Stimulated activated naive CD8-positive, alpha-beta T cell treated with anti-CD3 and anti-CD28 coated beads, Interleukin-15, Interleukin-2, amounts not matched to agents 100 U/mL and 50 U/mL, for 24 hours (primary cell): ENCODE measurements at places on chromosomes 5 and 9.

DNA sequence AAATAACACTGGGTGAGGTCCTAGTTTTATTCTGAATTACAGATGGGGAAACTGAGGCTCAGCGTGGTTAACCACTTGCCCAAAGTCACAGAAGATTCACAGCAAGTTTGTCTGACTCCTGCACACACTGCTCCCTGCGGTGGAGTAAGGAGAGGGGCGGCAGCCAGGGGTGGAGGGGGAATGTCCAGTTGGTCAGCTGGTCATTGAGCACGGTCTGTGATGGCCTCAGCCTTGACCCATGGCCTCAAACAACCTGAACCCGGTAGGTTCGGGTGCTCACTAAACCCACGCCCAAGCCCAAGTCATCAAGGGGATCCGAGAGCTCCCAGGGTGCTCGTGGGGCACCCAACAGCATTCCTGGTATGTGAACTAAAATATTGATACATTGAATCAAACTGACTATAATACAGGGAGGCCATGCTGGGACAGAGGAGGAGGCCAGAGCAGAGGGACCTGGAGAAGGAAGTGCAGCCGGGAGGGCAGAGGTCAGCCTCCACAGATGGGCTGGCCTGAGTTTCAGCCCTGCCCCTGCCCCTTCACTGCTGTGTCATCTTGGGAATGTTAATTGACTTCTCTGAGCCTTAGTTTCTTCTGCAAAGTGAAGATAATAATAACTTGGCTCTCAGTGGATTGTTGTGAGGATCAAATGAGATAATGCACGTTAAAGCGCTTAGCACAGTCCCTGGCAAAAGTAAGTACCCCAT lies 3.6 kb upstream of the IL17B start:
- DNase-seq: no peak

DNA sequence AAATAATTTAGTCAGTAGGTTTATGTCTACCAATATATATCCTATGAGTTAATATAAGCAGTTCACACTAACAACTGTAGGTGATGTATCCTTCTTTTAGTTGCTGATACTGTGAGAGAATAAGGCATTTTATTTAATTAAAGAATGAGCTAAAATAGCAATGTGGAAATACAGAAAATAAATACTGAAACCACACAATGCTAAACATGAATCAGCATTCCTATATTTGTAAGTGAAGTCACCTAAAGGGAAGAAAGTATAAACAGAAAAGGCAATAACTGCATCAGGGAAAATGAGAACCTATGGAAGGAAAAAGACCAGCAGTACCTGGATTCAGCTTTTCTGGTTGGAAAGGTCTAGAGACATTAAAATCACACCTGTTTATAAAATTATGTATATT lies 336.0 kb downstream of the PDE4D start:
- DNase-seq: no peak

DNA sequence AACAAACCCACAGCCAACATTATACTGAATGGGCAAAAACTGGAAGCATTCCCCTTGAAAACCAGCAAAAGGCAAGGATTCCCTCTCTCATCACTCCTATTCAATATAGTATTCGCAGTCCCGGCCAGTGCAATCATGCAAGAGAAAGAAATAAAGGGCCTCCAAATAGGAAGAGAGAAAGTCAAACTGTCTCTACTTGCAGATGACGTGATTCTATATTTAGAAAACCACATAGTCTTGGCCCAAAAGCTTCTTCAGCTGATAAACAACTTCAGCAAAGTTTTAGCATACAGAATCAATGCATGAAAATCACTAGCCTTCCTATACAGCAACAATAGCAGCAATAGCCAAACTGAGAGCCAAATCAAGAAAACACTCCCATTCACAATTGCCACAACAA lies 333.7 kb upstream of the EDIL3 start:
- no peak for DNase-seq

- no peak for DNase-seq
Observed at GRCh38 chr5:82330530-82331270, 52.5 kb upstream of the RPS23 start.

- no peak for DNase-seq
Observed at GRCh38 chr5:88808153-88808552, 74.8 kb downstream of the MEF2C start.

GRCh38 chr5:98638111-98638510 lies 135.4 kb upstream of the RGMB start:
- DNase-seq: no peak

DNA sequence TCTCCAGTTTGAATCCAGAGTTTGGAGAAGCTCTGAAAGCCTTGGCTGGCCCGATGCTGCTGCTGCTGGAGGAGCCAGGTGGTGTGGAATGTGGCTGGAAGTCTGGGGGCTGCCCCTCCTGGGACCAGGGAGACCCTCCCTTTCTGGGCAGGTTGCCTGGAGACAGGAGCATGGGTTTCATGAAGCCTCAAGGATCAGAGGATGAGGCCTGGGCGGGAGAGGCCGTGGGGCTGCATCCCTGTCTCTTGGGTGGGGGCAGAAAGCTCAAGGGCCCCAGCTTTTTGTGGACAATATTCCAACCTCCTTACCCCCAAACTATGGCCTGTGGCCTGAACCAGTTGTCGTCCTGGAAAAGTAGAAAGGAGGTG lies 10.1 kb downstream of the FGF18 start:
- no peak for DNase-seq

DNA sequence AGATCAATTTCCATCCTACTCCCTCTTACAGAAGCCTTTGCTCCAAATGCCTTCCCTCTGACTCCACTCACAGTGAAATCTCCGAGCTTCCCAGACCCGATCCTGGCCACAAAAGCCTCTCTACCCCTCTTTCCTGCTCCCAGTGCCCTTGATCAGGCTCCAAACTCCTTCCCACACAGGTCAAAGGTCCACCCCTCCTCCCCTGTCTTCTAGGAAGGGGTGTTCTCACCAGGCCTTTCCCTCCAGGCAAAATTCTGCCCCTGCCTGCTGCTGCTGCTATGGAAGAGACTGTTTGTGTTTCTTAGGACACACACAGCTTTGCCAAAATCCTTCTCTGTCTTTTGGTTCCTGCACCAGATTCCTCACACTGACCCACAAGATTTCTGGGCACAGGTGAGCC lies 85.8 kb upstream of the ALDH1A1 start:
- DNase-seq: no peak

- DNase-seq: no peak
Observed at GRCh38 chr5:164361986-164362385, 856.6 kb downstream of the MAT2B start.

DNA sequence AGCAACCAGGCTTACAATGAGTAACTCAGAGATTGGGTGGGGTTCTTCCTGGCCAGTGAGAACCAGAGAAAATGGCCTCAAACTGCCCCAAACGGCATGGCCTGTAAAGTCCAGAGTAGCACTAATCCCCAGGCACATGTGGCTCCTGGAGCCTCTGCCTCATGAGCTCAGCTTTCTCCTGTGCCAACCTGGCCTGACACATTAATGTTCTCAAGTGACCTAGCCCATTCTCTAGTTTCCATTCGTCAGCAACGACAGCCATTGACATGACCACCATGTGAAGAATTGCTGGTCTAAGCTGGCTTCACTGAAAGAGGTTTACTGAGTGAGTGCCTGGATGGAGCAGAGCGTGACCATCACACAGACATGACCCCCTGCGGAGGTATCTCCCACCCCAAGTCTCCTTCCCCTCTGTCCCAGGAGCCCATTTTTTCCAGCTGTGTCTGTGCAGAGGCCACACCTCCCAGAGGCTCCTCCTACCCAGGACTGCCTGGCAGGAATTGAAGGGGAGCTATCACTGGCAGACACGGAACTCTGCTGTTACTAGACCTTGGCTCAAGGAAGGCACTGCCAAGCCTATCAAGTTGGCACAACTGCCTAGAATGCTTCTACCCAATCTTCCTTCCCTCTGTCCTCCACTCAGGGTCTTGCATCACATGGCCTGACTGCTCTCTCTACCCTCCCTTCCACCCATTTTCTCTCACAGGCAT lies 59.0 kb upstream of the BOD1 start:
- DNase-seq: no peak

GRCh38 chr5:11027660-11028059 lies 266.6 kb upstream of the DAP start:
- DNase-seq: no peak

DNA sequence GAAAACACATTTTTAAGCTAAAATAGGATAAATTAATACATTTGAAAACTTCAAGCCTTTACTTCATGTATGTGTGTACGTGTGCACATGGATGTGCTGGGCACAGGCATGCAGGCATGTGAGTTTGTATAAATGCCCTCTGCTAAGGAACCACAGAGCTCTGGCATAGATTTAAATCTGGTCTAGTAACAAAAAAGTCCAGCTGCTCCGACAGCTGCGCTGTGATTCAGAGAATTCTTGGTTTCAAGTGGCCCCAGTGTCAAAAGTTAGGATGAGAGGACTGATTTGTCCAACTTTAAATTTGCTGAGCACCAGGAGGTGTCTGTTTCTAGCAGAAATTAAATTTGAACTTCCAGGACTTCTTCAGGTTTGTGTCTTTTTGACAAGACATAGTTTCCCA lies 203.7 kb upstream of the TUT7 start:
- no peak for DNase-seq

- DNase-seq: no peak
Observed at GRCh38 chr5:35120715-35121114, 73.0 kb upstream of the AGXT2 start.

- no peak for DNase-seq
Observed at GRCh38 chr5:122073018-122073417, 5.0 kb downstream of the LOX start.

DNA sequence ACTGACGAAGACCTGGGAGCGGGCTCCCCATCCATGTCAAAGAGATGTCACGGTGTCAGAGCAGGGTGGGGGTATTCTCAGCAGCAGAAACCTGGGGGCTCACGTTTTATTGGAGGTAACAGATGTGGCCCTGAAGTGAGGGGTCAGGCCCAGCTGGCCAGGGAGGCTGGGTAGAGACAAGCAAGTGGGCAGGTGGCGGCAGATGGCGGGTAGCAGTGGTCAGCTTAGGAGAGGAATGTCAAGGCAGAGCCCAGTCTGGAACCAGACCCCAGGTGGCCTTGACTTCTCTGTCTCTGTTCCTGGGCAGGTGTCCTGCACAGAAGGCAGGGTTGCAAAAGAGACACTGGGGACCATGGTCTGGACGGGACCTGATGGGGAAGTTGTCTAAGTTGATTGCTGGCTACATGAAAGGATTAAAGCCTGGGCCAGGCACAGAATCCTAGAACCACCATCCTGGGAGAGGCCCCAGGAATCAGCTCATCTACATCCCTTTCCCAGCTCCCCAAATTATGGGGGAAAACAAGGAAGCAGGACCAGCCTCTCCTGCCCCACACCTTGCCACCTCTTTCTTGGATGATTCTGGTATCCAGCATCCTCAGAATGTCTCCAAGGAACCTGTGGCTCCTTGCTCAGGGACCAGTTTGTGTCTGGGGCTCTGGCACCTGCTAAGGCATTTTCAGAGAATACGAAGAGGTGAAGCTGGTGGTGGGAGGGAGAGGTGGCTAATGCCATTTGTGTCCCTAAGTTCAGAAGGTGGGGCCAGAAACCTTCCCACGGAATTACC lies 72.5 kb downstream of the AMBP start:
- no peak for DNase-seq

GRCh38 chr5:173735184-173735583 lies 118.7 kb upstream of the BOD1 start:
- DNase-seq: no peak

DNA sequence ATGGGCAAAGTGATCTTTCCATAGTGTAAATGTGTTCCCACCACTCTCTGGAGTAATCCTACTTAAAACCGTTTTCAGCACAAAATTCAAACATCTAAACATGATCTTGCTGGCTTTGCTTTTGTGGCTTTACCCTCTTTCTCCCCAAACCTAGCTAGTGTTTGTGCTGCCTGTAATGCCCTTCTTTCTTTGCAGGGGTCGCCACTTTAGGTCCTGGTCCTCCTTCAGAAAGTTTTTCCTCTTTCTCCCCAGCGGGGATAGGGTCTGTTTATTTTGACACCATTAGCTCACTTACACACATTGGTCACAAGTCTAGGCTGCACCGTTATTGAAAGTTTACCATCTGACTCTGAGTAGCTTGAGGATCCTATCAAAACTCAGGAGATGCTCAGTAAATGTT lies 736 bp upstream of the HSD17B4 start:
- no peak for DNase-seq

GRCh38 chr5:55591686-55592085 lies 56.9 kb upstream of the PLPP1 start:
- no peak for DNase-seq

- no peak for DNase-seq
Observed at GRCh38 chr9:99335280-99335679, 113.2 kb downstream of the SEC61B start.

- no peak for DNase-seq
Observed at GRCh38 chr5:133128066-133128465, 76.3 kb downstream of the HSPA4 start.

DNA sequence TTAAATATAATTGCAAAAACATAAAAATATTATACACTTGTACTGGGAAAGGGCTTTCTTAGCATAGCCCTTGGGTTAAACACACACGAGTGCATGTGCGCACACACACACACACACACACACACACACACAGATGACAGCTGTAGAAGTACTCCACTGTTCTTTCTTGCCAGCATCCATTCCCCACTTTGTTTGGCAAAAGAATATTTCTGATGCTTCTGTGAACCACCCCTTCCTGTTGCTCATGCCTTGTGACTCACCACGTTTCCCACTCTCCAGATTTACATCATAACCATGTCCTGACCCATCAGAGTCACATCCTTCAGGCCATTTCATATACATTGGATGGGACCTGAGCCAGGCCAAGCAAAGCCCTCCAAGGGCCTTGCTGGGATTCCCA lies 280.1 kb downstream of the DNAH5 start:
- no peak for DNase-seq

GRCh38 chr5:107968406-107968843 lies 297.7 kb upstream of the EFNA5 start:
- no peak for DNase-seq

- no peak for DNase-seq
Observed at GRCh38 chr5:140342896-140343295, 3.5 kb downstream of the HBEGF start.

- DNase-seq: no peak
Observed at GRCh38 chr9:12457237-12457636, 235.9 kb upstream of the TYRP1 start.

- DNase-seq: no peak
Observed at GRCh38 chr5:130111746-130112145, 207.5 kb downstream of the CHSY3 start.

DNA sequence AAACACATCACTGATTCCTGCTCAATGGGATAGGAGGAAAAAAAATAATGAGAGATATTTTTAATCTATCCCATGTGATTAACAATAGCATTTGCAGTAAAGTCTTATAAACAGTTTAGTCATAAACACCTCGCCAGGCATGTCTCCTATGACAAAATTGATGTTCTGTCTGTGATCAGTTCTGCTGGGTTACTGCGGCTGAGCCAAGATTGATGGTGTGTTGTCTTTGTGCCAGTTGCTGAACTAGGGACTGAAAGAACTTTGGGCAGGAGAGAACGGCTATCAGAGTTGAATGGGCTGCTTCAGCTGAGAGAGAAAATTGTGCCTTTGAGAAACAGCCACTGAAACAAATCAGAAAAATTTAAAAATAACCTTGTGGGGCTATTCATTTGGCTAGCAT lies 37.3 kb upstream of the MAMDC2 start:
- no peak for DNase-seq

- DNase-seq: no peak
Observed at GRCh38 chr9:113509463-113509862, 45.9 kb downstream of the RGS3 start.
